ENCODE measurements at places on chromosomes 3 and 15.

- no peak for DNase-seq
Observed at GRCh38 chr3:58665405-58665804, 1.2 kb downstream of the FAM3D start.

DNA sequence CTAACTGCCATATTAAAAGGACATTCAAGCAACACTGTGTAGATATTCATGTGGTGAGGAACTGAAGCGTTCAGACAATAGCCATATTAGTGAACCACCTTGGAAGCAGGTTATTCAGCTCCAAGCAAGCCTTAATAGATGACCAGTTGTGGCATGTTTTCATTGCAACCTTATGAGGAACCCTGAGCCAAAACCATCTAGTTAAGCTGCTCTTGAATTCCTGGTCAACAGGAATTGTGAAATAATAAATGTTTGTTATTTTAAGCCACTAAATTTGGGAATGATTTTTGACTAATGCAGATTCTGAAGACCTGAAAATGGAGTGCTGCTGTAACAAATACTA lies 73.0 kb downstream of the SPRED1 start:
- no peak for DNase-seq

DNA sequence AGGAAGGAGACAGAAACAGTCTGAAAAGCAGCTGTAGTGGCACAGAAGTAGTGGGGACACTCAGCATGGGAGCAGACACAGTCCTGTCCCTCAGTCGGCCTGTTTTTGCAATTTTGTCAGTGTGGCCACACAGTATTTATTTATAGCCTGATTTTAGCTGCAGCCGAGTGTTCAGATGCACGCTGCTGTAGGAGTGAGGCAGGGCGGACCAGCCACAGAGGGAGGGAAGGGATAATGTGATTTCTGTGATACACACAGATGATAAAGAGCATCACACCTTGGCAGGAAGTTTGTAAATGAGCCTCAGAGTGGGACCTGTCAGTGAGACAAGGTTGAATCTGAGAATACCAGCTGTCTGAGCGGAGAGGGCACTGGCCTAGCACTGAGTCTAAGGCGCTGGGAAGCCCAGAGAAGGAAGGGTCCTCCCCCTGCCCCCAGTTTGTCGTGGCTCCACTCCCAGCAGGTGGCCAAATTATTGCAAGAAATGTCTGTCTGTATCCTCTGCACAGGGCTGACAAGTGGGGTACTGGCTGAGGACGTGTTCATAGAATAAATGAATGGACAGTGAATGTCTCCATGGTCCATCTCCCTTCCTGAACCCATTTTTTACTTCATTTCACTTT lies 3.8 kb downstream of the PSTPIP1 start:
- DNase-seq = no peak

- no peak for DNase-seq
Observed at GRCh38 chr15:95995375-95996168, 334.9 kb upstream of the NR2F2 start.

DNA sequence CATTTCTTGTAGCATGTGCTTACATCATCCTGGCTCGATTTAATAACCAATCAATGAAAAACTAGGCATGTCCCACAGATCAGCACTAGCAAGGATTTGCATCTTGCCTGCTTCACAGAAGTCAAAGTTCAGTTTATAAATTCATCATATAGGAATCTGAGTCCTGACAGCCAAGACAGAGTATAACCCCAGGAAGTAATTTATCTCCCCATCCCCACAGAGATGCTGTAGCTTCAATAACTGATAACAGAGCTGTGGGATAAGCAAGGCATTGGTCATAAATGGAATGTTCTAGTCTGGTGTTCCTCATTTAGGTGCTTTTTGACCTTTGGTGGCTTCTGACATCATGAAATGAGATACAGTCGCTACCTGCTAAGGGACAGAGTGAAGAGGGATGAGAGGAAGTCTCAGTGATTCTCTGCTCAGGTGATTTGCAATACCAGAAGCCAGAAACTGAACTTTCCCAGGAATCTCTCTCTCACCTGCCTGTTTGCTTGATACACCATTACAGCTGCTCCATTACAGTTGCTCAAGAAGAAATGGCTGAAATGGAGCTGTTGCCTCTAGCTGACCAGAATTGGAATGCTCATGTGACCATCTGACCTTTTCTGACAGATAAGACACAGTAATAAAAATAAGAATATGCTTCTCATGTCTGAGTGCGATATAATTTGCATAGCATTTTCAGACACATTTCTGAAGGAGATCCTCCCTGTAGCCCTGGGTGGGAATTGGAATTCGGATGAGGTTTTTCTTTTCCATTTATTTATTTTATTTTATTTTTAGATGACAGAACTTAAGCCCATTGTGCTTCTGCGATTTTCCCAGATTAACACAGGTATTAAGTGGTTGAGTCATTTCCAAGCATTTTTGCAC lies 217.1 kb upstream of the KCNMB2 start:
- no peak for DNase-seq

- no peak for DNase-seq
Observed at GRCh38 chr3:177069514-177070329, 127.6 kb downstream of the TBL1XR1 start.

DNA sequence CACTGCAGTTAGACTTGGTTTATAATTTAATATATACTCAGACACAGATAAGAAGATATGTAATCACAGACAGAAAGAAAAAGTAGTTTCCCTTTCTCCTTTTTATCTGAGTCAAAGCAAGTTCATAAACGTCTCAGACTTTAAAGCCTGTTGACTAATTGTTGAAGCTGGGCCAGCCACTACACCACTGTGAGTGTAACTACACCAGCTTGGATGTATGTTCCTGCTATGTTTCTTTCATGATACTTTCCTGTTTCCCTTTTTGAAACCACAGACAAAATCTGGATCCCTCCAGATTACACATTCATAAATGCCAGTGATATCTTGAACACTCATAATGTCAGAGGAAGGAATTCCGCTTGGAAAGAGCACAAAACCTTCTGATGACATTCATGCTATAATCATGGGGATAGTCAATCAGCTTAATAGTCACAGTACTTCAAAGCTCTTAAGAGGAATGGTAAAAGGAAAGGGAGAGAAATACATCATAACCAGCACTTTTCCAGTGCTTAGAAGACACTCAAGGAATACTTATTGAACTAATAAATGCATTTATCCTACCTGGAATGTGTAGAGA lies 32.0 kb downstream of the KCNMB2 start:
- DNase-seq = no peak

DNA sequence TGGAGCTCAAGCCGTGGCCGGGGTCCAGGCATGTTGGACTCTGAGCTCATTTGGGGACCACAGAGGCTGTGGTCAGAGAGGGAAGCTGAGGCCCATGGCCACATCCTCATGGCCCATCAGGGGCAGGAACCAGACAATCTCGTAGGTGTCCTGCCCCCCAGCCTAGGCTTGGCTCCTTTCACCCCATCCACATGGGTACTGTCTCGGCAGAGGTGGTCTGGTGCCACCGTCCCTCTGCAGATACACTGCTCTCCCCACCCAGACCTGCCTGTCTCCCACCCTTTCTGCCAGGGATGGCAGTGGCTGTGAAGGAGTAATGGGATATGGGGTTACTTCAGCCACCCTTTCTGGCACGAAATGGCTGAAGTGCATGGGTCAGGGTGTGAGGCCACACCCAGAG lies 7.9 kb downstream of the PRSS50 start:
- DNase-seq = no peak

DNA sequence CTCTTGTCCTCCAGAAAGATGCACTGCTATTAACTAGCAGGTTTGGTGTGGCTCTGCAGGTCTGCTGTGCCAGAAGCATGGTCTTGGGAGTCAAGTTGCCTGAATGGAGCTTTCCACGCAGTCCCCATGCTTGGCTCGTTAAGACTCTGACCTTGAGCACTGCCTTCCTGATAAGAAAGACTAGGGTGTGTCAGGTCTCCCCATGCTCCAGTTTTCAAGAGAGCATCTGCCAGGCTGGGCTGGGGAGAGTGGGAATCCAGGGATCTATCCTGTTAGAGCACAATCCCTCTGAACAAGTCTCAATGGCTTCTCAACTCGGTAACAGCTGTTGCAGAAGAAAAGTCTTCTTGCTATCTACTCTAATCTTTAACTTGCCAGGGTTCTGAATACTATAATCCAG lies 98.2 kb downstream of the TJP1 start:
- DNase-seq = no peak

DNA sequence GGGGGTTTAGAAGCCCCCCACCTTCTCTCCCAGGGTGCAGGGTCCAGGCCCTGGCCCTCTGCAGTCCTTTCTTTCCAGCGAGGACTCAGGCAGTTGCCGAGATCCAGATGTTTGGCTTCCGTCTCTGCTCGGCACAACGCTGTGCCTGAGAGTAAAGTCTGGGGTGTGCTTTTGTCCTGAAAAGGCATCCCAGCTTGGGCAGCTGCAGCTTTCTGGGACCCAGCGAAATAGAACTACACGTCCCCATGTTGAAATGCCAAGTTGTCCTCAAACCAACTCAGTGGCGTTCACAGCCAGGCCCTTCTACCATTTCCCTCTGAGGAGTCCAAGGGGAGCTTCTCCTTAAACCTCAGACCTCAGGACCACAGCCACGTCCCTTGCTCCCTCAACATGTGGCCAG lies 23.1 kb downstream of the FGD5 start:
- no peak for DNase-seq

GRCh38 chr3:151085889-151086483 lies 522 bp downstream of the MED12L start:
- no peak for DNase-seq

- DNase-seq = no peak
Observed at GRCh38 chr15:22980189-22981050, at the start of gene CYFIP1. TSS of gene CYFIP1 (minus strand) at chr15:22980368. CDS start at chr15:22947285, 33,083 bp downstream.

DNA sequence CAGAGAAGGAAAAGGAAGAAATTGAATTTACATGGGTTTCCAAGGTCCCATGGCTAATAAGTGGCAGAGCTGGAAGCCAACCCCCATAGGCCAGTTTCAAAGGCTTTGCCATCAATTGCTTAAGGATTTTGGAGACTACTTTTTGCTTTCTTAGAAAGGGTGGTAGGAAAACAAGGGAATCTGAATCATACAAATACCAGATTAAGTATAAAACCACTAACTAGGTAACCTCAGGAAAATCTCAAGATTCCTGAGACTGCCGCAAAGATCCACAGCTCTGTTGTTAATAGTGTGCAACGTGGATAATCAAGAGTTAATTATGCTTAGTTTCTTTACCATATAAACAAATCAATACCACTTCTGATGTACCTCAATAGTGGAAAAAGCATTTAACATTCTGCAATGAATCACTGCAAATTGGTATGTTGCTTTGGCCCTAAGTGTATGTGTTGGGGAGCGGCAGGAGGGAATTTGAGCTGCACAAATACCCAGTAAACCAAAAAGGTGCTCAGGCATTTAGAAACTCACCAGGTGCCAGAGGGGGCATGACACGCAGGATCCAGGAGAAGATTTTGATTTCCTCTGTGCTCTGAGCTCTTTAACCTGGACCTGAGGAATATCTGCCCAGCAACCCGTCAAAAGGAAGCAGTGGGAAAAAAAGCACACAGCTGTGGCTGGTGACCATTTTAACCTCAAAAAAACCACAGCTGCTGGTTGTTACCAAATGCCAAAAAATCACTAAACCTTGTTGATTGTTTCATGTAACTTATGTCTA lies 22.0 kb downstream of the AADAC start:
- no peak for DNase-seq

GRCh38 chr3:61381745-61382392 lies 130.6 kb upstream of the FHIT start:
- peak; percentile 11 for DNase-seq

GRCh38 chr3:86788371-86788770 lies 202.6 kb downstream of the VGLL3 start:
- DNase-seq = no peak

DNA sequence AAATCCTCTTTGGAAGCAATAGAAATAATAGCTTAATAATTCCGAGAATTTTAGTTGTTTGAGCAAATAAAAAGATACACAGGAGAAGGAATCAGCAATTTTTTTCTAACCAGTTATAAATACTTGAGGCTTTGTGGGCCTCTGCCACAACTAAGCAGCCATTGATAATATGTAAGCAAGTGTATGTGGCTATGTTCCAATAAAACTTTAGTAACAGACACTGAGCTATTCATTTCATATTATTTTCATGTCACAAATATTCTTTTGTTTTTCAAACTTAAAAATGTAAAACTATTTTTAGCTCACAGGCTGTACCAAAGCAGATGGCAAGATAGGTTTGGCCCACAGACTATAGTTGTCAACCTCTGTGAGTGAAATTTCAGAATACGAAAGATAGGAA lies 85.7 kb downstream of the MSL2 start:
- no peak for DNase-seq

- DNase-seq = no peak
Observed at GRCh38 chr3:69817988-69818387, 78.7 kb downstream of the MITF start.

DNA sequence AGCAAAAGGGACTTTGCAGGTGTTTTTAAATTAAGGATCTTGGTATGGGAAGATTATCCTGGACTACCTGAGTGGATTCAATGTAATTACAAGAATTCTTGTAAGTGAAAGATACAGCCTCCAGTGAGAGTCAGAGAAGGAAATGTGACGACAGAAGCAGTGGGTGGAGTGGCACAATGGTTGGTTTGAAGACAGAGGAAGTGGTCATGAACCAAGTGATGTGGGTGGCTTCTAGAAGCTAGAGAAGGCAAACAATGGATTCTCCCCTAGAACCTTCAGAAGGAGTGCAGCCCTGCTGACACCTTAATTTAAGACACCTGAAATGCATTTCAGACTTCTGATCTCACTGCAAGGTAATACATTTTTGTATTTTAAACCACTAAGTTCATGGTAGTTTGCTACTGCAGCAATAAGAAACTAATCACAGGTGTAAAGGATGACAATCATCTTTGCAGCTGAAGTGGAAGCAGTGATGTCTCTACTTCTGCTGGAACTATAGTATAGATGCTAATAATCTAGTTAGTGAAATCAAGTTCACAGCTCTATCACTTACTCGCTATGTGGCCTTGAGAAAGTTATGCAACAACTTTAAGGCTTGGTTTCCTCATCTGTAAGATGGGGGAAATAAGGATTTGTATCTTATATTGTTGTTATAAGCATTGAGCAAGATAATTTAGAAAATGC lies 403.4 kb upstream of the SUCLG2 start:
- DNase-seq = peak; percentile 52

DNA sequence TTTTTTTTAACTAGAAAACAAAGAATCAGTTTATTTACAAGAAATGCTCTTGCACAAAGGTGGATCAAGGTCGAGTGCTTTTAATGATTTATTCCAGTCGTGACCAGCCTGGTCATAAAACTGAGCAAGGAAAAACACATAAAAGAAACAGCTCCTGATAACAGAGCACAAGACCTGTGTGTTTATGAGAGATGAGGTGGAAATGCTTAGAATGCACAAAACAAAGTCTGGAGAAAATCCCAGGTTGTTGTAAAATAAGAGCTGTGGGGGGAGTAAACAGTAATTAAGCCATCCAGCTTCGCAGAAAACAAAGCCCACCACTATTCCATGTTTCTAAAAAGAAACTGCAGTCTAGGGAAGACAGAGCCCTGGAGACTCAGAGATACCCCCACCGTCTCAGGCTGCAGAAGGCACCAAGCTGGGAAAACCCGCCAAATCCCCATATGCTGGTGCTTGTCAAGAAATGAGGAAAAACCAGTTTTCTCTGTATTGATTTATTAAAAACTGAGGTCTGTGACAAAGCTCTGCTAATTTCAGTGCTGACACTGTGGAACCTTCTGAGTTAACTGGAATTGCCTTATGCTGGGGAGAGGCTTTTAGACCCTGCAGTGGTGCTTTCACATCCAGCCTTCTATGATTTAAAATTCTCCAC lies 139.3 kb downstream of the ADAMTS17 start:
- DNase-seq = no peak

All from activated CD4-positive, alpha-beta T cell treated with anti-CD3 and anti-CD28 coated beads, Interleukin-2, amount 50 U/mL, for 24 hours (primary cell).